Hematopoietic multipotent progenitor cell treated with erythropoietin and hydrocortisone succinate and interleukin-3 and kit ligand, for 17 days (in vitro differentiated cells): ENCODE measurements at places on chromosomes 7 and 10.

DNA sequence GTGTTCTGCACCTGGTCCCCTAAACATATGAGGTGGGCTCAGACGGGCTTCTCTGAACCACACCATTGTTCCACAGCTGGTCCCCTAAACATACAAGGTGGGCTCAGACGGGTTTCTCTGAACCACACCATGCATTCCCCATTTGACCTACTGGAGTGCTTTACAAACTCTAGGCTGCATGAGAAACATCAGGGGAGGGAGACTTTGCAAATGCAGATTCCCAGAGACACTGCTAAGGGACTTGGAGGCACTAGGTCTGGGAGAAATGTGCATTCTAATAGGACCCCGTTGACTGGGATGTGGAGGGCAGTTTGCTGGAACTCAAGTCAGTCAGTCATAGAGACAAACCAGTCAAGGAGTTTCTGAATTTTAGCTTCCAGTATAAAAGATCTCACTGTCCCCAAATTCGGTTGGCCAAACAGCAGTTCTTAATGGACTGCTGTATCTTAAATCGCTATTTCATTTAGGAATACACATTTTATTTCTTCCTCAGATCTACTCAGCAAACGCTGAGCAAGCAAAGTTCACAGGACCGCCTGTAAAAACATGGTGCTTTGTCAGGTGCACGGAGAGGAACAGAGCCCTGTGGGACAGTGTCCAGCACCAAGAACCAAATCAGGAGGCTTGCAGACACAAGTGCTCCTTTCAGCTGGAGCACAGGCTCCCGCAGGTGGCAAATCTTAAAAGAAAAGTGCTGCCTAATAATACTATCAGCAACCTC, 198.8 kb downstream of the SFMBT2 start:
- no peak for DNase-seq

DNA sequence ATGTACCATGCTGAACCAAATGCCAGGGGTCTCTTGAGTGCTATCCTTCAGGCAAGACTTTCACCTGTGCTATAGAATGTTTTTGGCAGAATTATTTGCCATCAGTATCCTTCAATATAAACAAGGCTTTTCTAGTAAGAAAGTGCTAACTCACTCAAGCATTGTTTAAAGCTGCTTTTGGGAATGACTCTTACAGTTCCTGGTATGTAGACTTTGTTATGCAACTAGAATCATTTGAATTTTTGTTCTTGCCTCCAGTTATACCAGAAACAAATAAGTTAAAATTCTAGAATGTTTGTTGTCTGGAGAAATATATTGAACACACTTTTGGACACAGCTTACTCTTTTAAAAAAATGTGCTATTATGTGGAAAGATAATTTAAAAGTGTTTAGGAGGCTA, 39.5 kb upstream of the RTKN2 start:
- no peak for DNase-seq

DNA sequence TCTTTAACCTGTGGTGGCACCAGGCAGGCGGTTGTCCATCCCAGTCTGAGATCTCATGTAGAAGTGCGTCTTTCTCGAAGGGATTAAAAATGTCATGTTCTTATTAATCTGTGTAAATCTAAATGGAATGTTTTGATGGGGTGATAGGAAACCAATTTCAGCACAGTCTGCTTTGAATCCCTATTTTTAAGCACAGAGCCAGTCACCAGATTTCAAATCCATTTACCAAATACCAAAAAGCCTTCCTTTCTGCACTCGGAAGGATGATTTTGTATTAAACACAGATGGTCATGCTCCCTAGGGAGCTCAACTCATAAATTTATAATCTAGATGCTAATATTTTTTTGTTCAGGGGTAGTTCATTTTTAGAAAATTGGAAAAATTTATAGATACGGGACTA, 160.6 kb upstream of the AOAH start:
- no peak for DNase-seq

- no peak for DNase-seq
These were observed 267.2 kb downstream of the TFEC start for GRCh38 chr7:115763347-115763746.

GRCh38 chr7:143456992-143457793, 13.9 kb downstream of the TAS2R60 start:
- DNase-seq, result no peak

DNA sequence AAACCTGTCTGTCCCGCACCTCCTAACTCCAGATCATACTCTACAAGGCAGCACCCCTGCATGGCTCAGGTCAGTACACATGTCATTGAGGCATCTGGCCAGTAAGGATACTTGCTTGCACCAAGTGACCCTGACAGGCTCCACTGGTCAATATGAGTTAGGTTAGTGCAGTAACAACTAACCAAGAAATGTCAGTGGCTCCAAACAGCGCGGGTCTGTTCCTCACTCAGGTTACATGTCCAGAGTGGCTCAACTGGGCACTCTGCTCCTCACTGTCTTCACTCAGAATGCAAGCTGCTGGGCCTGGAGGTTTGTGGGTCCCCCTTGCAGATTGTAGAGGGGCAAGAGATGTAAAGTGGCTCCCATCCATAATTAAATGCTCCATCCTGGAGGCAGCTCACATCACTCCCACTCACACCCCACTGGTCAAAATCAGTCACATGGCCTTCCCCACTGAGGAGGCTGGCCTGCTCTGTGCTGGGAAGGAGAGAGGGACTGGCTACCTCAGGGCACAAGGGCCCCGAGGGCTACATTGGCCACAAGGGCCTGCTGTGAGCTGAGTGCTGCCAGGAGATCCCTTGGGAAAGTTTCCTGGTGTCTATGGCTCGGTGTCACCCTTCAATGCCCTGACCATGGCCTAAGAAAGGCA, 109.1 kb upstream of the GDF10 start:
- no peak for DNase-seq

GRCh38 chr7:99312316-99313203, 13.1 kb upstream of the ARPC1A start:
- DNase-seq, result peak; percentile 76

DNA sequence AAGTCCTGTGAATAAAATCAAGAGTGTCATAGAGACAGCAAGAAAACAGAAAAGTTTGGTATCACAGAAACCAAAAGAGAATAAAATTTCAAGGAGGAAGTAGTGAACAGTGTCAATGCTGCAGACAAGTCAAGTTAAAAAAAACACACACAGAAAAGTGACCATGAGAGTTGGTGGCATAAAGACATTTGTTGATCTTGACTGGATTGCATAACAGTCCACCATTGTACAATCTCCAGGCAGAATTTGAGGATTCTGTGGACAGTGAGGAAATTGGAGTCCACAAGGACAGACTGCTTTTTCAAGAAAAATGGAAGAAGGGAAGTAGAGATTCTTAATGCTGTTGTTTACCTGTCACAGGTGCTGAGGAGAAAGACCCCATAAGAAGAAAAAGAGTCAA, 412.5 kb downstream of the PLXDC2 start:
- DNase-seq, result no peak

DNA sequence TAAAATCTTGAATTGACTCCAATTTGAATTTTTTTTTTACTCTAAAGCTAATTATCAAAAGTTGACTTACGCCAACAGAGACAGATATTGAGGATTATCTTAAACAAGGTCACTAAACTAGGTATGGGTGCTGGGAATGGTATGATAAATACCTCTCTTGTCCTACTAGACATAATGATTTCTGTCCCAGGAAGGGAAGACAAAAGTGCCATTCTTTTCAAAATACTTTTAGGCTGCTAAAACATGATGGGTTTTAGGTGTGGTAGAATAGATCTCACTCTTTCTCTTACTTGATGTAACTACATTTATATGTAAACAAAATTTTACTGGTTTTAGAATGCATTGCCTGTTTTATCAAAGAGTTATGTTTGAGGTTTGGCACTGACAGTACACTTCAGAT, 15.1 kb downstream of the TMEM60 start:
- no peak for DNase-seq

DNA sequence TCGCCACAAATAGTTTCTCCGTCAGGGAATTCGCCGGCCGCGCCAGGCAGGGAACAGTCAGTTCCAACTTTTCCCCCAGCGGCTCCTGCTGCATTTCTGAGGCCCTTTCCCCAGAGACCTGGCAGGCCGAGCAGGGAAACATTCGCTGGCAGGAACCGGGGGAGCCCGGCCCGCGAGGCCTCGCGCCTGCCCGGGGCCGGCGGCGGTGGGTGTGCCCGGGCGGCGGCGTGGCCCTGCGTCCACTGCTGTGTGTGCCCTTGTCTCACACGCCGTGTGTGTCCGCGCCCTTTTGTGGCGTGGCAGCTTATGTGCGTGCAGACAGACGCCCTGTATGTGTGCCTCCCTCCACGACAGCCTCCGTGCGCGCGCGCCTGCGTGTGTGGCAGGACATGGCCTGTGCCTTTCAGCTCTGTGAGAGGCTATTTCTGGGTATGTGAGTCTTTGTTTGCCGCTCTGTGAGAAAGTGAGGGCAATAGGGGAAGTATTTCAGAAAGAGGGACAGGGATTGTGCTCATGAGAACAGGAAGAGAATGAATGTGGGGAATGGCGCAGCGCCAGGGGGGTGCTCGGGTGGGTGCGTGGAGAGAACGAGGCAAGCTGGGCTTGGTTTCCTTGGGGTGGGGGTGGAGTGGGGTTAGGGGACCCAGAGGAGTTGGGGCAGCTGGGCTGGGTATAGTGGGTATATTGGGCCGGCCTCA, 689 bp upstream of the SMARCD3 start:
- DNase-seq, result no peak

DNA sequence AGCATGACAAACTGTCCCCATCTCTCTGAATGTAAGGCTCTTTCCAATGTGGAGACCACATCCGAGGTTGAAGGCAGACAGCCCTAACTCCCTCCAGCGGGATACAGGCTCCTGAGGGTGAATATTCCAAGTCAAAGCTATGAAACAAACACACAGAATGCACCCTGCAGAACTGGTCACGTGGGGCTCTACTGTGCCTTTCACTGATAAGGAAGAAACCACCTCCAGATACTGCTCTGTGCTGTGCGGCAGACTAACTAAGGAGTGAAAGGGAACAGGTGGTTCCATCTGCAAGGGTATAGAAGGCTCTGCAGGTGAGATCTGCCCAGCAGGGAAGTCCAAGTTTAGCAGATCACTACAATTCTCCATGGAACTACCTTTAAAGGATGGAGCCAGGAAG, 534.4 kb downstream of the KCNMA1 start:
- no peak for DNase-seq
